ENCODE measurements at places on chromosomes 12 and 14.

- DNase-seq, result no peak
Observed at GRCh38 chr14:30223385-30223785, 295.7 kb upstream of the PRKD1 start.

- no peak for DNase-seq
Observed at GRCh38 chr12:116399055-116399454, 121.6 kb upstream of the MED13L start.

GRCh38 chr12:88604646-88605045, 24.4 kb upstream of the KITLG start:
- DNase-seq, result no peak

- no peak for DNase-seq
Observed at GRCh38 chr12:65561798-65562382, 262.4 kb upstream of the HMGA2 start.

GRCh38 chr14:100747021-100747586, 20.4 kb downstream of the DLK1 start:
- no peak for DNase-seq

GRCh38 chr12:106750524-106750923, 24.0 kb upstream of the RIC8B start:
- no peak for DNase-seq

DNA sequence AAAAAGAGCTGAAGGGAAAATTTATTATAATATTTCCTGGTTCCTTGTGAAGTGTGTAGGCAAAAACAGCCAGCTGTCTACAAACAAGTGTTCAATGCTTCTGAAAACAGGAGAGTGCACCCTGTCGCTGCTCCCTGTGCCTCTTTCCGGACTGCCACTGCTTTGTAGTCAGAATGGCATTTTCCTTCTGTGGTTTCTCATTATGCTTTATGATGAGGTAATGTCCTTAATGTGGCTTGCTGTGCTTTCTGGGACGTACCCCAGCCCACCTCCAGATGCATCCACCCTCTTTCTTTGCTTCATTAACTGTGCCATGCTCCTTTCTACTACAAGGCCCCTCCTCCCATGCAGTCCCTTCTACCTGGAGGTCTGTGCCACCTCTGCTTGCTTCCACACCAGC, 148.1 kb downstream of the SYT1 start:
- DNase-seq, result no peak

Data from right kidney (tissue), 9 donors.